DMS153 (cell line): ENCODE measurements at places on chromosomes 2 and 18.

GRCh38 chr2:43393918-43394317 is 167.5 kb upstream of the ZFP36L2 start:
- no peak for DNase-seq

DNA sequence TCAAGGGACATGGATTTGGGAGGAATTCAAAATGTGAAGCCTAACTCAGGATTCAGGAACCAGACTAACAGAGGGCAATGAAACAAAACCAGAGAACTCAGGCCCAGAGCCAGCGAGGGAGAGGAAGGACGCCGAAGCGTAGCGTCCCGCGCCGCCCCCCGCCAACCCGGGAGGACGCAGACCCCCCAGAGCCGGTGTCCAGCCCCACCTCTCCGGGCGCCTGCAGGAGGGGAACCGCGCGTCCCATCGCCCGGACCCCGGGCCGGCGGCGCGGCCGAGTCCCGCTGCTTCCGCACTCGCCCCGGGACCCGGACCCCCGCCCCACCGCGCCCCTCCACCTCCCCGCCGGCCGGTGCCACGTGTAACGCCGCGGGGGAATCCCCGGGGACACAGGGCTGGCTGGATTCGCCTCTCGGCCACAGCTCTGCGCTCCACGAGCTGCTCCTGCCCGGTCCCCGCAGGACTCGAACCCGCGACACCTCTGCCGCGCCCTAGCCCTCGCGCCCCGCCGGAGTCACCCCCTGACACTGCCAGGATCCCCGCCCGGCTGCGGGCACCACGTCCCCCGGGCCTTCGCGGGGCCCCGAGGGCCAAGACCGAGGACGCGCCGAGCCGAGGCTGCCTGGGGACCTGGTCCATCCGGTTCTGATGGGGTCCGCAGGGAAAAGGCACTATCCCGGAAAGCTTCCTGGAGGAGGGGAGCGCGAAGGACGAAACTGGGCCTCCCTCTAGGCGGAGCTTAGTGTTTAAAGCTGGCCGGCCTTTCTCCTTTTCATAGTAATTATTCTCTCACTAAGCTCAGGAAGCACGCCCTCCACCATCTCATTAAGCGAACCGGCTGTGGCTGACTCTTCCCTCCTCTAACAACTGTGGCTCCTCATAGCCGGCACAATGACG is 40.4 kb upstream of the FAM124B start:
- no peak for DNase-seq

DNA sequence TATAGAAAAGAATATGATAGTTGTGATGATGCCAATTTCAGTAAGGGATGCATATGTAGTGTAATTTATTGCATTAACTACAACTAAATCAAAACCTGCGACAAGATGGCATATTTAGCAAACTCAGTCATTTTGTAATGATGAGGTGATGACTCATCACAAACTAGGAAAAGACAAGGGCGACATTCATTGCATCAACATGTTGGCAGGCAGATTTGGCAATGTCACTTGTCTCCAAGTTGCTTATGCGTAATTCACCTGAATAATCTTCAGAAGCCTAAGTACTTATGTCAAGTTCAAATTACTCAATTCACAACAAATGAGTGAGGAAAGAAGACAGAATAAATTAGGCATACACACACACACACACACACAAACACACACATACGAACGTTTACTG is 273.2 kb upstream of the RGPD4 start:
- no peak for DNase-seq

DNA sequence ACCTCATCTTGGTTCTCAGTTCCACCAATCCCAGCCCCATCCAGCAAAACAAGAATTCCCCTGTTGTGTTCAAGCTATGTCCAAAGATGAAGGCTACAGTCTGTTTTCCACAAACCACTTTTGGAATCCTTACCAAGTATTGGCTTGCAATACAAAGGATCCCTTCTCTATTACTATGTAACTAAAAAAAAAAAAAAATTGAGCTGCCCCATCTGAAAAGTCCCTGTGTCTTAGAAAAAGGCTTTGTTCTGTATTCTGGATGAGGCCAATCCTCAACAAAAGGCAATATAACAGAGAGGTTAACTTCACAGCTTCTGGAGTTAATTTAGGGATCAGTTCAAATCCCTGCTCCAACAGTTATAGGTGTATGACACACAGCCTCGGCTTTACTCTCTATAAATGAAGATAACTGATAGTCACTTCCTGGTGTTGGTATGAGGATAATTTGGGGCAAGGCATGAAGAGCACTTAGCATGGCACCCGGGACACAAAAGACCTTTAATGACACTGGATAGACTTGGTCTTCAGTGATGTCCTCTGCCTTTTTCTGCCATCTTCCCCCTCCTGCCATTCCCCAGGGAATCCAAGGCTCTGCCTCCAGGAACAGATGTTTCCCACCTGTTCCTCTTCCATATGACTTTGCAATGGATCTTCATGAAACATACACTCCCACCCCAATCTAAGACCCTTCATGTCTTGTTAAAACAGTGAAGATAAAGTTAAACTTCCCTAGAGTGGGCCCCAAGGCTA is 61.2 kb upstream of the ATL2 start:
- no peak for DNase-seq

DNA sequence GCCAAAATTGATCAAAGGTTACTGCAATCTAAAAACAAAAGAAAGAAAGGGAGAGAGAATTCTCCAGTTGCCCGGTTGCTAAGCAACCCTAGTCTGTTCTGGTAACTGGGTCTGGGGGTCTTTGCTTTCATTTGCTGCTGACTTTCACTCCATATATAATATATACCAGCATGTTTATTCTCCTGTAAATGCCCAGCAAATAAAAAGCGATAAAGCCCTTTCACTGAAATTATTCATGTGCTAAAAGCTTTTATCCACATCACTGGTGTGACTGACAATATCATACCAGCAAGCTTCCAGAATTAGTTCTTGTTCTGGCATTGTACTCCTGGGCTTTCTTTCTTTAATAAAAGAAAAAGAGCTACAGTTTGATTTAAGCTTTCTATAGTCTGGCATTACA is 75.5 kb upstream of the ST8SIA3 start:
- no peak for DNase-seq

GRCh38 chr2:20071397-20072383 is 20.3 kb upstream of the LAPTM4A start:
- DNase-seq: no peak

- DNase-seq: no peak
Observed at GRCh38 chr2:165693838-165694237, 100.2 kb downstream of the GALNT3 start.

DNA sequence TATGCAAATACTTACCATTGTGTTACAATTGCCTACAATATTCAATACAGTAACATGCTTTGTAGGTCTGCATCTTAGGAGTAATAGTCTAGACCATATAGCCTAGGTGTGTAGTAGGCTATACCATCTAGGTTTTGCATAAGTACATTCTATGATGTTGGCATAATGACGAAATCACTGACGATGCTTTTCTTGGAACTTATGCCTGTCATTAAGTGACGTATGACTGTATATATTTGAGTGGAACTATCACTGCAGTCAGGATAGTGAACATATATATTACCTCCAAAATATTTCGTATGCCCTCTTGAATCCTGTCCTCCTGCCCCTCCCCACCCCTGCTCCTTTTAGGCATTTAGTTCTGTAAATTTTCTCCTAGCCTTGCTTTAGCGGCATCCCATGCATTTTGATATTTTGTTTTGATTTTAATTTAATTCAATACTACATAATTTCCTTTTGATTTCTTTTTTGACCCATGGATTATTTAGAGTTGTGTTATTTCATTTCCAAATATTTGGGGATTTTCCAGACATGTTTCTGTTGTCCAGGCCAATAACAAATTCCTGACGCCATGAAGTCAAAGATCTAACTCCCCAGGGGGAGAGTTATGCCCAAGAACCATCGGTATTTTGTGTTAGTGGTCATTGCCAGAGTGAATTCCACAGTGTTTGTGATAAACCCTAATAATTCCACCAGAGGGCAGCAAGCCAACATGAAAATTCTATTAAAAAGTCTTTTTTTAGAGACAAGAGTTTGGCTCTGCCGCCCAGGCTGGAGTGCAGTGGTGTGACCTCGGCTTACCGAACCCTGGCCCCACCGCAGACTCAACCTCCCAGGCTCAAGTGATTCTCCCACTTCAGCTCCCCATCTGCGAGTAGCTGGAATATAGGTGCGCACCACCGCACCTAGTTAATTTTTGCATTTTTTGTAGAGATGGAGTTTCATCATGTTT is 24.2 kb upstream of the CASP8 start:
- no peak for DNase-seq

GRCh38 chr2:44599130-44599529 is 237.4 kb downstream of the CAMKMT start:
- peak; percentile 7 for DNase-seq

DNA sequence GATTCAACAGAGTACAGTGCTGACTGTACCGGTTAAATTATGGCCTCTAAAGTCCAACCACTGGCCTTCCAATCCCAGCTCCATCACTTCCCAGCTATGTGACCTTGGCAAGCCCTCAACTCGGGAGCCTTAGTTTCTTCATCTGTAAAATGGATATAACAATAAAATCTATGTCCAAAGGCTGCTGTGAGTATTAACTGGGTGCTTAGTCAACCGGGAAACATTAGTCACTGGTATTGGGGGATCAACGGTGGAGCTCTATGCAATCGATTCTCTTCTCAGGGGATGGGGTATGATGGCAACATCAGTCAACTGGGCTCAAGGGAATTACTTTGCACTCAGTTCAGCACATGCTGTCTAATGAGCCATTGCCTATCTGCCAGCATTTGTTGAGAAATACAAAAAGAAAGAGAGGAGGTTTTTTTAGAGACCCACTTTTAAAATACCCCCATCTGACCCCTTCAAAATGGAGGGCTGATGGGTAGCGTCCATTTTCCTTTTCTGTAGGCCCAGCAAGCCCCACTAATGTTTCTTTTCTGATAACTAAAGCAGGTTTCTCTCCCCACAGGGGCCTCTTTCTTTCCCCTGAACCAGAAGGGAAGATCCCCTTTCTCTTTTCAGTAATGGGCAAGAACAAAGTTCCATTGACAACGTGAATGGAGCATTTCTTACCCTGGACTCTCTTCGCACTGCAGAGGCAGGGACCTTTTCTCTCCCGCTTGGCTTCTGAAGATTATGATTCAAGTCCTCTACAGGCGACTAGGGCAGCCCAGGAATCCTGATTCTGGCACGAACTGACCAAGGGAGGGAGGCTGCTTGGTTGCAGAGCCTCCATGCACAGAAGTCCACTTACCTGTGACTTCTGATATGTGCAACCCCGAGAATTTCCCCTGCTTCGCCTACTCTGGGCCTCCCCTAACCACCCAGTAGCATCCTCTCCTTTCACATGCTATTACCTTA is 8.7 kb upstream of the AGFG1 start:
- DNase-seq: no peak

- no peak for DNase-seq
Observed at GRCh38 chr18:47528343-47528742, 276.9 kb upstream of the SKOR2 start.

- DNase-seq: no peak
Observed at GRCh38 chr2:939936-940601, 10.6 kb upstream of the SNTG2 start.

GRCh38 chr18:312415-312814 is 44.6 kb upstream of the THOC1 start:
- DNase-seq: no peak

DNA sequence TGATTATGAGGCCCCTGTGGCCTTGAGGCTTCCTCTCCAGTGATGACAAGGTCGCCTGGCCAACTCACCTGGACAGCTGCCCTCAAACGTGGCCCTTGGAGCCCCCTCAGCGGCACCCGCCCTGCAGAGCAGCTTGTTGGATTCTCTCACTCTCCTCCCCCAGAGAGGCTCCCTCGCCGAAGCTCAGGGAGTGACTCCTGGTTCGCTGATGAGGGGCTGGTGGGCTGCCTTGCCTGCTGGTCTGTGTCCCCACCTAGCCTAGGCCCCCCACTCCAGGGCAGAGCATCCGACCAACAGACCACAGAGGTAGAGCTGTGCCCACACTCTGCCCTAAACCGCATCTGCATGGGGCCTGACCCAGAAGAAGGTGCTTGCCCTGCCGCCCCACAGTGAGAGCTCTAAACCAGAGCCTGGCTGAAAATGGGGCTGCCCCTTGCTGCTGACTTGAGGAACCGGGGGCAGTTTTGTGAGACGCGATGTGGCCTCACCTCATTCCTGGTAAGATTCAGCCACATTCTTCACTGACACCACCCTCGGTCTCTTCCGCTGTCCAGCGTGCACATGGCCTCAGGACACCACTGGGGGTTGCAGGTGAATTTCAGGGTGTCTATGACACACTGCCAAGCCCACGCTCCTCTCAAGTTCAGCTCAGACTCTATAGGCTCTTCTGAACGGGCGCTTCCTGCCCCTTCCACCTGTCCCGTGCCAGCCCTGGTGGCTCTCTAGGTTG is 131.6 kb downstream of the CABLES1 start:
- no peak for DNase-seq

- no peak for DNase-seq
Observed at GRCh38 chr18:2923464-2923863, 76.7 kb downstream of the EMILIN2 start.

DNA sequence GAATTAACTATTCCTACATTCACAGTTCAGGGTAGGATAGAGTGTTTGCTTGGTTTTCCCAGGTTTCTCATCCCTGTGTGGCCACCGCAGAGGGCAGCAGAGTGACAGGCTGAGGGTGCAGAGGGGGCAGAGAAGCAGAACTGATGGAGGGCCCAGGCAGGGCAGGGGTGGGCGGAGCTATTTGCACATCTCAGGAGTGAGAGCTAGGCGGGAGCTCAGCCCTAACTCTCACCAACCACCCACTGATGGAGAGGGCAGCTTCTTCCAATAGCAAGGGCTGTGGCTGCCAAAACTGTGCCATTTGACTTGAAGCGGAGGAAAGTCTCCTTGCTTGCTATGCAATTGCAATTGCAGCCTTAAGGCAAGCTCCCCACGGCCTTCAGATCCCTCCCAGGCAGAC is 12.0 kb upstream of the DARS1 start:
- no peak for DNase-seq

DNA sequence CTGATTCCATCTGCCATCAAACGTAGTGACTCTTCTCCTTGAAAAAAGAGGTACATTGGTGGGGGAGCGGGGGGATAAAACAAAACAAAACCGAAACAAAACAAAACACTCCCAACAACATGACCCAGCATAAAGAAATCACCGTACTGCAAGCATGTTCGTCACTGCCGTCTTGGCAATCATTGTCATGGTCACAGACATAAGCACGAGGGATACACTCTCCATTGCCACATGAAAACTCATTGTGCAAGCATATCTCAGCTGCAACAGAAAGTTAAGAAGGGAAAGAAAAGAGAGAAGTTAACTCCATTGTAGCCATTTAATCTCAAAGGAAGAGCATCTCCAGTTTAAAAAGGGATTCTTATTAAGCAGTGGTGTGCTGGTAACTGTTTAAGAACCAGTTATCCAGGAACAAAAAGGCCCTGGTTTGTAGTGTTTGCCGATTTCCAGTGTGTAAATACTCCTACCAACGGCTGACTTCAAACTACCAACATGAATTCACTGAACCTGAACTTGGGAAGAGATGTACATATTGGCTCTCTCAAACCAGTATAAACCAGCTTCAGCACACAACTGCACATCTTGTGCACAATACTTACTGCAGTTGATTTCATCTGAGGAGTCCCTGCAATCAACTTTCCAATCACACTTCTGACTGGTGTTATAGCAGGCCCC is 68.2 kb downstream of the LRP2 start:
- peak; percentile 82 for DNase-seq

- DNase-seq: no peak
Observed at GRCh38 chr2:205644018-205644417, 38.3 kb upstream of the NRP2 start.

GRCh38 chr2:86304416-86304815 is 33.0 kb downstream of the REEP1 start:
- DNase-seq: no peak
